LoVo (cell line): ENCODE measurements at places on chromosomes 6 and 20.

GRCh38 chr6:15063253-15063853, 182.5 kb upstream of the JARID2 start:
- no peak for DNase-seq

DNA sequence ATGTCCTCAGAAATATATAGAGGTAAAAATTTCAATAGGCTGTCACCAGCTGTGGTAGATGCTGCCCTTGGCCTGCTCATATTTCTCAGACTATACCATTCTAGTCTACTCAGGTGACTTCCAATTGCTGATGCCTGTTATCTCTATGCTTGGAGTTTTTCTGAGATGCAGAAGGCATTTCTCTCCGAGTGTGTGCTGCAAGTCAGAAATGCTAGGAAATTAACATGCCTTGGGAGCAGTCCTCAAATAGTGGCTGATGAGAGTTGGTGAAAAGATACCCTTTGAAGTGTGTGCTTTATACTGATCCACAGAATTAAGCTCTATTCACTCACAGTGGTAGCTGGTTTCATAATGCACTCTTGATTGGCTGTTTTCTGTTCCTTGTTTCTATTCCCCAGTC, 43.2 kb upstream of the PKIB start:
- DNase-seq: no peak

DNA sequence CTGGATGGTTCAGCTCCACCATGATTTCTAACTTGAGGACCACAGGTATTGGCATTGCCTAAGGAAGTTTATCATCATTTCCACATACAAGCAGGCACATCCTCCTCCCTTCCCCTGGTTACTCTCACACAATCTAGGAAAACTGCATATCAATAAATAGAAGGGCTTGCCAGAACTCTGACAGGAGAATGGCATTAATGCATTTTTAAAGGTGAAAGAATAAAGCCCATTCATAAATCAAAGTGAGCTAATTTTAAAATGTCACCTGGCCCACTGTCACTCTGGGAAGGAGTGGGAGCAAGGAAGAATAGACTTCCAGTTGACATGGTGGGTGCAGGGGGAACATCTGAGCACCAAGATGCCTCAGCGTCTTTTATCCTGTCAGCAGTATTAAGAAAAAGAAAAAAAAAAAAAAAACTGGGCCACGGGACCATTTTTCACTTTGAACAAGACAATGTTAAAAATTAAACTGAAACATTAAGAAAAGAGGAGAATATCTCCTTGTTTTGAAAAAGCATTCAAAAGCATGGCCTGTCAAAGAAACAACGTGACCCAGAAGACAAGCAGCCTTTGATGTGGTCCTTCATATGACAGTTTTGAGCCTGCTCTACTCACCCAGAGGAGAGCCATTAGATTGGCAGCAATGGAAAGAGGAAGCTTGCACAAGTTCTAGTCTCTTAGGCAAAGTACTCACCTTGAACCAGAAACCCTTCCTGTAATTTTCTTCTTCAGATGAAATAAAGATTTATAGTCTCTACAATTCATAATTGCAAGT, 39.3 kb upstream of the SMLR1 start:
- DNase-seq: no peak

DNA sequence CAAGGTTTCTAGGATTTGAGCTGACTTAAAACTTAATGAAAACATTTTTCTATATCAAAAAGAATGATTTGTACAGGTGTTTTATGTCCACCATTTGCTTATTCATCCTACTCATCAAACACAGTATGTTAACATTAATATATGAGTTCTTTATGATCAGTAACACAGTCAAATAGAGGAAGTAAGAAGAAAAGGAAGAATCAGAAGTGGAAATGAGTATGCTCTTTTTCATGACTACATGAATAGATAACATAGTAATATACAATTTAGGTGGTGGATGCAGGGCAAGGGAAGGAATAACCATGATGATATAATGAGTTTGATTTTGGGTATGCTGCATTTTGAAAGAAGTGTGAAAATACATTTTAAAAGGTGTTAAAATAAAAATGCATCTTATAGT, 16.5 kb downstream of the KPNA5 start:
- no peak for DNase-seq

GRCh38 chr6:38584731-38585130, 55.0 kb downstream of the BTBD9 start:
- no peak for DNase-seq

DNA sequence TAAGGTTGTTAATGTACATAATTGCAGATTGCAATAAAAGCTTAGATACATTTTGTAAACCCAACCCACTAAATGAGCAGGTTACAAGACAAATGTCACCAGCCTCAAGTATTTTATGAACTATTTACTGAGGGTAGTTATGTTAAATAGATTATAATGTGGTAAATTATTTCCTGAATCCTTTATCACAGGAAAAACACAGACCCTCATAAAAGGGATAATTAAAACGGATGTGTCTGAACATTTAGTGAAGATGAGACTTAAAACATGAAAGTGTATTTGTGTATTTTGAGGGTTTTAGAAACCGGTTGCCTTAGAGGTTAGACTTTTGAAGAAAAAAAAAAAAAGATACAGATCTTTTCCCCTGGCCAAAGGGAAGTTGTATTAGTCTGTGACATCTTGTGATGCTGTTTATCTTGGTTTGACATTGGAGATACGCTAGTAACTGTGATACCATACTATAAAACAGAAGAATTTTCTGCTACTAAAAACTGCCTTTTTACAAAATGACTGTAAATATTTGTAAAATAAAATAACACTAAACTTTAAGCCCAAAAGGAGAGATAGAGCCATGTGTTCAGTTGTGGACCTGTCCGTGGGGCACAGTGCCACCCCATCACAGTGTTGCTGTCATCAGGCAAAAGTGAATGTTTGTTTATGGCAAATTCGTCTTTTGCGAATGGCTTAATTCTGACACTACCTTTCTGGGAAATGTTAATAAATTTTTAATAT, 9.7 kb downstream of the DYNLT1 start:
- no peak for DNase-seq

GRCh38 chr20:59678288-59678687, 73.9 kb downstream of the PHACTR3 start:
- DNase-seq: no peak

DNA sequence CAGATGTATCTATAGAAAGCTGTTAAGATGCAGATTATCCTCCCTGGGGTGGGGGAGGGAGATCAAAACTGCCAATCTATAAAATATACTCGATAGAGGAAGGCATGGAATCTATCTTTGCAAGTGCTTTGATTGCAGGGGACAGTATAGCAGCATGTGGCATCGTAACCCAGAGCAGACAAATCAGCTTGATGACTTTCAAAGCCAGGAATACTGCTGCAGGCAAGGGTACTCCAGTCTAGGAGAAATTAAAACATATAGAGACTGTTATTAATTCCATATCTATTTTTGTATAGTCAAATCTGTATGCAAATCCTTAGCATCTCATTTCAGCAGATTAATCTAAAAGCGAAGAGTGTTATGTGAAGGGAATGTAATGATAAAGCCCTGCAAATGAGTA, 159.4 kb downstream of the MMS22L start:
- DNase-seq: no peak

GRCh38 chr6:125252891-125253290, 48.9 kb downstream of the HDDC2 start:
- no peak for DNase-seq

- DNase-seq: no peak
Measured at GRCh38 chr20:57513199-57513598, 11.7 kb downstream of the CTCFL start.

GRCh38 chr6:51027283-51028065, 208.8 kb downstream of the TFAP2B start:
- DNase-seq: no peak
